GM12878 (cell line): ENCODE measurements at places on chromosomes 3 and 15. TPM values are rescaled to one million over a fixed set of nuclear protein-coding genes. Genes with fewer than 3 reads are reported as not detected.

DNA sequence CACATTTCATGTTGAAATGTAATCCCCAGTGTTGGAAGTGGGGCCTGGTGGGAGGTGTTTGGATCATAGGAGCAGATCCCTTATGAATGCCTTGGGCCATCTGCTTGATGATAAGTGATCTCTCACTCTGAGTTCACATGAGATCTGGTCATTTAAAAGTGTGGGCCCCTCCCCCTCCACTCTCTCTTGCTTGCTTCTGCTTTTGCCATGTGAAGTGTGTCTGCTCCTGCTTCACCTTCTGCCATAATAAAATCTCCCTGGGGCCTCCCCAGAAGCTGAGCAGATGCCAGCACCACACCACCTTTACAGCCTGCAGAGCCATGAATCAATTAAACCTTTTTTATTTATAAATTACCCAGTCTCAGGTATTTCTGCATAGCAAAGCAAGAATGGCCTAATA lies 14.2 kb upstream of the CD200R1L start:
- H3K27me3 ChIP-seq = no peaks in the 10 kb centered on the region
- no peak overlapping the region for H3K27ac ChIP-seq
- no peaks in the 10 kb centered on the region for H3K36me3 ChIP-seq
- peaks cover 3% of the 10 kb centered on the region; the same call in 1 of the 2 replicates for H3K4me1 ChIP-seq

DNA sequence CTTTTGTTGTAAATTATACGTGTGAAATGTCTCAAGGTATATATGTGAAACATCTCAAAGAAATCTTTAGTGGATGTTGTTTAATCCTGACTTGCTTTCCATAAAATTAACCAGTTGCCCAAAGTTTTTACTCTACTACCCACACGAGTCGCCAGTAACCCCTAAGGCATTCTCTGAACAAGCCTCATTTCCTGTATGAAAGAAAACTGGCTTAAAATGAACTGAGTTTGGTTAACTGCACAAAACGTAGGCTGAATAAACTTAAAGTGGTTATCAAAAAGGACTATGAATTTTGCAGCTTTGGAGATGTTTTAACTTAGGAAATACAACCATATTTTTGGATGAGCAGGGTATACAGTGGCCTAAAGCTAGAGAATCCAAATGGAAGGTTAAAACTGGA lies 2.7 kb upstream of the APPL1 start:
- H3K27ac ChIP-seq = peak overlapping the region; percentile 36; the same call in 1 of the 2 replicates
- peak overlapping the region; percentile 40; the same call in 1 of the 2 replicates for H3K4me3 ChIP-seq
- no peak for DNase-seq
- peaks cover 15% of the 10 kb centered on the region for H3K4me1 ChIP-seq
- H3K27me3 ChIP-seq = no peaks in the 10 kb centered on the region

INO80 gene
- 24.4 and 25.0 TPM in 2 replicates for total RNA-seq

GRCh38 chr3:108407886-108408285 lies 102.5 kb downstream of the MYH15 start:
- no peak overlapping the region for H3K4me3 ChIP-seq
- no peaks in the 10 kb centered on the region for H3K27me3 ChIP-seq
- no peak for DNase-seq
- peaks cover 4% of the 10 kb centered on the region; the same call in 1 of the 2 replicates for H3K4me1 ChIP-seq

- H3K4me1 ChIP-seq = no peaks in the 10 kb centered on the region
- DNase-seq = no peak
- H3K27ac ChIP-seq = no peak overlapping the region
- H3K4me3 ChIP-seq = no peak overlapping the region
- no peaks in the 10 kb centered on the region for H3K36me3 ChIP-seq
Observed at GRCh38 chr3:190607021-190607420, 93.1 kb downstream of the IL1RAP start.

CILP gene
- 0.05 TPM in 1 of 2 replicates, not detected in the other for total RNA-seq
